ENCODE measurements at places on chromosomes 4 and X.

- no peak for DNase-seq
Measured at GRCh38 chr4:128350449-128351045, 62.9 kb upstream of the PGRMC2 start.

- DNase-seq = no peak
Measured at GRCh38 chr4:13368217-13368616, 115.9 kb downstream of the RAB28 start.

GRCh38 chr4:2288051-2288541 lies 26.2 kb upstream of the MXD4 start:
- no peak for DNase-seq

GRCh38 chr4:79177388-79177787 lies 148.5 kb downstream of the NAA11 start:
- no peak for DNase-seq

DNA sequence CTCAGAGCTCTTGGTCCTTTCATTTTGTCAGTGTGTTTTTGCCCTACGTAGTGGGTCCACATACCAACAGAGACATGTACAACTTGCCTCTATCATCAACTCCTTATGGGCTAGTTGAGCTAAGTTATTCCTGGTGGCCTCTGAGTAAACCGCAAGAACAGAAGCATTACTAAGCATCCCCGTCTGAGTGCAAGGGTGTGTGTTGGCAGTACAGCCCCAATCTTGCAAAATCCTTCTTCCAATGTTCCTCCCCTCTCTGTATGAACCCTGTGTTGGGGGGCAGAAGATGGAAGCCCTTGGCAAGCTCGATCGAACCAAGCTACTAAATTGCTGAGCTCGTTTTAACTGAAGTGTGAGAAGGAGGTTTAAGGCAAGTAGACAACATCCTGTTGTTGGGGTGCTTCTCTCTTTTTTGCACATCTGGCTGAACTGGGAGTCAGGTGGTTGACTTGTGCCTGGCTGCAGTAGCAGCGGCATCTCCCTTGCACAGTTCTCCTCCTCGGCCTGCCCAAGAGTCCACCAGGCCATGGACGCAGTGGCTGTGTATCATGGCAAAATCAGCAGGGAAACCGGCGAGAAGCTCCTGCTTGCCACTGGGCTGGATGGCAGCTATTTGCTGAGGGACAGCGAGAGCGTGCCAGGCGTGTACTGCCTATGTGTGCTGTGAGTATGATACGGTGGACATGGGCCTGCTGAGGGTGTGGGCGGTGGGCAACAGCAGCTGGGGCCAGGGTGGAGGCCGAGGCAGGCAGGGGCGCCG lies at the start of gene SH2D1A:
Gene SH2D1A, plus strand, starts transcription at position 447 of the 760 bp plus-strand sequence. Its CDS starts 80 bp downstream, at position 527.
- DNase-seq = no peak

GRCh38 chrX:20454117-20454516 lies 187.4 kb upstream of the RPS6KA3 start:
- no peak for DNase-seq

DNA sequence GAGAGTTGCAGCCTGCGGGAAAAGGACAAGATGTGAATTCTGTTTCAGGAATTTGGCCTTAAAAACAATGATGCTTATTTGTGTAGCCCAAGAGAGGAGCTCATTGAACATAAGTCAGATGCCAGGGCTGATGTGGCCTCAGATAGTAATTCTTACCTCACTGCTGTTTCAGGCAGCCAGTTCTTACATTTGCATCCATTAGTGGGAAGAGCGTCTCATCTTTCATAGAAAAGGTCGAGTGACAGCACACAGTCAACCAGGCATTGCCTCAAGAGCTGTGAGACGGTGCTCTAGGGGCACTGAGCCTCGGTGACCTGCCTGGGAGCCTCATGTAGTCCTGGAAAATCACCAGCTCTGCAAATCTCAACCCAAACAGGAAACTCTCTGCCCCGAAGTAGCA lies 174.9 kb upstream of the FRG1 start:
- no peak for DNase-seq

GRCh38 chr4:139658586-139659382 lies 6.8 kb upstream of the MGST2 start:
- no peak for DNase-seq

- DNase-seq = no peak
Measured at GRCh38 chrX:13074297-13075262, 30.2 kb upstream of the FAM9C start.

- no peak for DNase-seq
Measured at GRCh38 chrX:103877571-103877970, 45.5 kb upstream of the RAB9B start.

DNA sequence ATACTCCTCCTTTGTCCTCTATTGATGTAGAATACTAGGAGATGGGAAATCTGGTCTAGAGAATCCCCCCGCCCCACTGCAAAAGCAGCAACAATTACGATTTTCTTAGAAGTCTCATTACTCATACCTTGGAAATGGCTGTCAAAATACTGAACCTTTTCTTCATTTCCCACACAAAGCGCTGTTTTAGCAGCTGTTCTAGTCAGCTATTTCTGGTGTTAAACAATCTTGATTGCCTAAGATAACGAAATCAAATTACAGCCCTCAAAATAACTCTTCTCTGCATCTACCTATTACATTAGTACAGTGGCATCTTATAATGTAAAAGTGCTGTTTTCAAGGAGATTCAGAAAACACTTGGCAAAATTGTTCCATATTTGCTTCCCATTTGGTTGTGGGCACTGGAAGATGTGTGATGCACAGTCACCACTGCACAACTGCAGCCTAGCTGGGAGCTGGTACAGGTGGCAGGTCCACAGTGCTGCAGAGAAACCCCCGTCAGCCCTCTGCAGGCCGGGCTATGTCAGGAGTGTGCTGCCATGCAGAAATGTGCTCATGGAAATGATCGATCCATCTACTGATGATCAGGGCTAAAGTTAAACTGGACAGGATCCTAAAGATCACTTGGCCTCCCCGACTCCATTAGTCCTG lies 50.4 kb downstream of the TBC1D9 start:
- DNase-seq = no peak

All from stimulated activated CD4-positive, alpha-beta T cell treated with anti-CD3 and anti-CD28 coated beads, TNF-alpha, amount 100 ng/mL, for 48 hours (primary cell).